ENCODE measurements at places on chromosomes 1 and 21.

GRCh38 chr21:26107429-26107828 lies 63.1 kb downstream of the APP start:
- no peak for DNase-seq

DNA sequence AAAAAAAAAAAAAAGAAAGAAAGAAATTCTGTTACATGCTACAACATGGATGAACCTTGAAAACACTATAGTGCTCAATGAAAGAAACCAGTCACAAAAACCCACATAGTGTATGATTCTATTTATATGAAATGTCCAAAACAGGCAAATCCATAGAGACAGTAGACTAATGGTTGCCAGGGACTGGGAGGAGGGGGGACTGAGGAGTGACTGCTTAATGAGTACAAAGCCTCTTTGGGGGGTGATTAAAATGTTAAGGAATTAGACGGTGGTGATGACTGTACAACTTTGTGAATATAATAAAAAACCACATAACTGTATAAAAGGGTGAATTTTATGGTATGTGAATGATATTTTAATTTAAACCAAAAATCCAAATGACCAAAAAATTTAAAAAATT lies 116.0 kb upstream of the GUCA2B start:
- DNase-seq = no peak

GRCh38 chr1:230048322-230048721 lies 18.7 kb upstream of the GALNT2 start:
- DNase-seq = no peak

- DNase-seq = no peak
These were observed 8.8 kb upstream of the ABCB10 start for GRCh38 chr1:229567109-229567868.

- DNase-seq = no peak
These were observed 24.8 kb upstream of the KCNE1 start for GRCh38 chr21:34536820-34537219.

DNA sequence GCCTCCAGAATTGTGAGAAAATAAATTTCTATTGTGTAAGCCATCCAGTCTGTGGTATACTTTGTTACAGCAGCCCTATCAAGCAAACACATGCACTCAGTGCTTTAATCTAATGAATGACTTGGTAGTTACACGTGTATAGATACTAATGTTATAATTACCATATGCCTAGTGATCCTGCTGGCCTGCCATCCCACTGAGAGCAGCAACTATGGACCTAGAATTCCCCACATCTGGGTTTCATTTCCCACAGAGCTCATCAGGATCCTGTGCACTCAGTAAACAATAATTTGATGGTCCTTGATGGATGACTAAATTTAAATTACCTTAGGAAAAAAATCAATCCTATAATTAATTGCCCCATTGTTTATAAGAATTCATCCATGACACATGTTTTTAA lies 86.5 kb upstream of the RGS1 start:
- DNase-seq = no peak

DNA sequence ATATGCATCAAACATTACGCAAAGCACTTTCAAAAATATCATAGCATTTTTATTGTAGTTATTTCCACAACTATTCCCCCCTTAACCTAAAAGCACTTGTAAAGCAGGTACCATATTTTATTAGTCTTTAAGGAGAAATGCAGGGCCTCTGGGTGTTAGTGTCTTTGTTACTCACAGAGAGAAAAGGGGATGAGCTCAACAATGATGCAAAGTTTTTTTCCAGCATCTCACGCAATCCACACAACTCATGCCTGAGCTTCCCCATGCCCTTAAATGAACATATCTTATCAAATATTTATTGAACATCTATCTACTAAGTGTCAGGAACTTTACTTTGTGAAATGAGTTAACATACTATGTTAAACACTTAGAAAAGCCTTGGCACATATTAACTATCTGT lies 50.6 kb downstream of the BEND5 start:
- DNase-seq = no peak

GRCh38 chr1:153251562-153251961 lies 7.9 kb upstream of the LORICRIN start:
- no peak for DNase-seq

DNA sequence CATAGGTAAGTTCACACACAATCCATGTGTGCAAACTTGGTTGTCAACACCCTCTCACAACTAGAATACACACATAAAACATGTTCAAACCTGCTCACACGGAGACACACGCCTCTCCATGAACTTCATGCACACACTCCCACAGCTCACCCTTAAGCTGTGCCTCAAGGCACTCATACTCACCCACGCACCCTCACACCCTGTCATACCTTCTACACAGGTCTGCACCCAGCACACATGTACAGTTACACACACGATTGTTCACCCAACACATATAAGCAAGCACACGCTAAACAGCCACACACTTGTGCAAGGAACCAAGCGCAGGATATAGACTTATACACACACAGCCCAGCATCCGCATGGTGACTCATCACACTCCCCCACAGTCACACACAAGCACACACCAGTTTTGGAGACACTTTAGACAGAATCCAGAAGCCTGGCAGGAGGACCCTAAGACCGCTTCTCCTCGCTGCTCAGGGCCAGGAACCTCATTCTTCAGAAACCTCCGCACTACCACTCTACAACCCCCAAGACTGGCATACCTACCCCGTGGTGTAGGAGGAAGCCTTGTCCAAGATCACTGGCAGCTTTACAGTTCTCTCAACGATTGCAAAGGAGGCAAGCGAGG lies 58.7 kb upstream of the ZC3H12A start:
- no peak for DNase-seq

- no peak for DNase-seq
These were observed 117.3 kb upstream of the PKN2 start for GRCh38 chr1:88566615-88567387.

DNA sequence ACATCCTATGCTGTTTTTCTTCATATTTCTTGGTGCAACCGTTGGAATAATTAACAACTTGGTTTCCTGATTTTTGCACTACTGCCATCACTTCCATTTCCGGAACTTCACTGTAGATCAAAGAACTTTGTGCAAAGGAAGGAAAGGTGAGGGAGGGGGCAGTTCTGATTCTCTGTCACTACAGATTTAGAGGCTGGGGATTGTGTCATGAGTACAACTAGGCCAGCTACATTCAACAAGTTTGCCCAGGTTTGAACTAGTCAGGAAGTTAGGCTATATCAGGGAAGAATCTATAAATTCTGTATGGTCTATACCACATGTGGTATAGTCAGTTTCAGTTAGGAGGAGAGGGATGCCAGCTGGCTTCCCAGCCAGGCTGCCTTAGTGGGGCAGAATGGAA lies 84.2 kb downstream of the RGL1 start:
- DNase-seq = no peak

- no peak for DNase-seq
These were observed 1.9 kb upstream of the KCNA10 start for GRCh38 chr1:110520827-110521226.

DNA sequence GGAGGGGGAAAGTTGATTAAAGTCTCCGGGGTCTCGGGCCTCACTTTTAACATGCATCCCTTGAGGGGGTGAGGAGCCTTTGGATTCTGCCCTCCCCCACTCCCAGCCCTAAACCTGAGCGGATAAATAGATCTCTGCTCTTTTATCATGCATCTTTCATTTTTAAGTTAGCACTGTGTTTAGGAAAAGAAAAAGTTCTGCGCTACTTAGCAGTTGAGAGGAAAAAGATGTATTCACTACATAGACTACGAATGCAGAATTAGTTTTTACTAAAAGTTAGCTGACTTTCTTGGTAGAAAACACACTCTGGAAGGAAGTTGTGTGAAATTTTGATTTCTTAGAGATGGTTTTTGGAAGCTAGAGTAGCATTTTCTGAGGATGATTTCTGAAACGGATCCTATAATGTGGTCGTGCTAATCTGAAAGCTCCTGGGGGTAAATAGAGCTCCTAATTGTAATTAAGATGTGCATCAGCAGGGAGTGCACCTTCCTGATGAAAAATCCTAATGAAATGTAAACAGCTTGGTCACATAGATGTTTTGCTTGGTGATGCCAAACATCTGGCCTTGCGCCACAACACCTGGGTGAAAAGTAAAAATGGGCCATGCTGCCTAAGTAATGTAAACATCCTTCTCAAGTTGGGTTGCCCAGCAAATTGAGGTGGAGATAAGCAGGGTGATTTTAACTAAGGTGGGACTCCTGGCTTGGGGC lies 1.8 kb downstream of the ROR1 start:
- no peak for DNase-seq
